CD4-positive, alpha-beta T cell treated with Interleukin-10 for 1 hour (primary cell): ENCODE measurements at places on chromosomes 1 and 21.
A peak's percentile ranks its signal among the peaks of the same experiment; 100 is the strongest.

- DNase-seq: no peak
These were observed 2.6 kb upstream of the LDLRAP1 start for GRCh38 chr1:25540750-25541342.

DNA sequence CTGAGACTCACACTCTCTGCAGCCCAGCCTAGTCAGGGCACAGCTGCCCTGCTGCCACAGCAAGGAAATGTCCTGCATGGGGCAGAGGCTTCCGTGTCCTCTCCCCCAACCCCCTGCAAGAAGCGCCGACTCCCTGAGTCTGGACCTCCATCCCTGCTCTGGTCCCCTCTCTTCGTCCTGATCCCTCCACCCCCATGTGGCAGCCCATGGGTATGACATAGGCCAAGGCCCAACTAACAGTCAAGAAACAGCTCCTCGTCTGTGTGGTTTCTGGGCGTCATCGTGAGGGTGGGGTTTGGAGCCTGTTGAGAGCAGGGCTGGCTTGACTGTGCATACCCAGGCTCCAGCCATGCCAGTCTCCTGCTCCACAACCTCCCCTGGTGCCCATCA, 19.5 kb downstream of the FAAH start:
- DNase-seq: peak; percentile 52

GRCh38 chr21:27108701-27109100, 141.8 kb upstream of the ADAMTS5 start:
- no peak for DNase-seq

DNA sequence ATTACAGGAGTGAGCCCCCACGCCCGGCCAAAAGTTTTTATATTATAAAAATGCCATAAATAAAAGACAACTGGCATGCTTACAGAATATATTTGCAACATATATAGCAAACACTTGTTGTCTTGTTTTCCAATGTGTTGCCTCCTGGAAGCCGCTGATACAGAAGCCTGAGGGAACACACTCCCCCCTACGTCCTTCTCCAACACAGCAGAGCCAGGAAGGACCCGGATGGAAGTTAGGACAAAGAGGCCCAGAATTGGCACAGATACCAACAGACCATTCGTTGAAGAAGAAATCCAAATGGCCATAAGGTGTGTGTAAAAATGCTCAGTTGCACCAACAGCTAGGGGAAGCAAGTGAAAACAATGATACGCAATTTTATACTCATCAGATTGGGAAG, 1.3 kb upstream of the PLA2G5 start:
- no peak for DNase-seq

- DNase-seq: no peak
These were observed 161.8 kb upstream of the B3GALT2 start for GRCh38 chr1:193348091-193348768.

- DNase-seq: no peak
These were observed 21.3 kb upstream of the LRRC3 start for GRCh38 chr21:44433791-44434567.

GRCh38 chr1:179175011-179175841, 54.3 kb downstream of the ABL2 start:
- no peak for DNase-seq

DNA sequence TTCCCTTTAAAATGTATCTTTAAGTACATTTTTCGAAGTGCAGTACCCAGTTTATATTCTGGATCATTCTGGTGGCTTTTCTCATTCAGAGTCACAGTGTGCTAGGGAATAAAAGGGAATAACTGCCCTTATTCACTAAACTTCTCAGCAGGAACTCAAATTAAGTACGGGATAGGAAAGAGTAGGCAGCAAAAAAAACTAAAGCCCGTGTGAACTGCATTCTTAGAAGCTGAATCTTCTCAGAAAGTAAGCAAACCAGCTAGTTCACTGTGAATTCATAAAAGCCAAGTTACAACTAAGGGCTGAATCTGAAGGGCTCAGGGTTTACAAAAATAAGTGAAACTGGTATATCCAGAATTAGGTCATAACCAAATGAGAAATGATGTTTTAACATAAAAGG, 22.0 kb downstream of the PRPF38A start:
- DNase-seq: no peak

GRCh38 chr1:246343251-246343650, 163.8 kb downstream of the SMYD3 start:
- DNase-seq: no peak

GRCh38 chr1:93738075-93738622, 56.5 kb upstream of the BCAR3 start:
- DNase-seq: no peak

- no peak for DNase-seq
These were observed 10.1 kb upstream of the SLC25A33 start for GRCh38 chr1:9529190-9529589.

- no peak for DNase-seq
These were observed 202.1 kb downstream of the NCAM2 start for GRCh38 chr21:21200103-21200938.

DNA sequence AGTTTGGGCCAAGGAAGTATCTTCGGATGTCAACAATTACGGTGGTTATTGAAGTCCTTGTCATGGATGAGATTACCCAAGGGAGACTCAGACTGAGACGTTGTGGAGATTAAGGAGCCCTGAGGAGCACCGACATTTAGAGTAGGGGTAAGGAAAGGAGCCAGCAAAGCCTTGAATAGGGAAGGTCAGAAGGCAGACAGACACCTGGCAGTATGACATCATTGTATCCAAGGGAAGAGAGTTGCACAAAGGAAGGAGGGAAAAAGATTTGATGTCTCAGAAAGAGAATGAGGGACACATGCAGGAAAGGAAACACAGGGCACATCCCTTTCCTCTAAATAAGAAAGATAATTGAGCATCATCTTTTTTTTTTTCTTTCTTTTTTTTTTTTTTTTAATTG, 11.7 kb downstream of the LAMC2 start:
- no peak for DNase-seq

- peak; percentile 88 for DNase-seq
These were observed 17.9 kb downstream of the MTX1 start for GRCh38 chr1:155226188-155226909.

- no peak for DNase-seq
These were observed 142.3 kb upstream of the EDN2 start for GRCh38 chr1:41626616-41627375.

GRCh38 chr1:40951943-40952743, 27.4 kb upstream of the CTPS1 start:
- peak; percentile 57 for DNase-seq

GRCh38 chr1:63223426-63223825, 98.9 kb upstream of the FOXD3 start:
- DNase-seq: no peak

- DNase-seq: no peak
These were observed 130.6 kb upstream of the BRINP3 start for GRCh38 chr1:190608282-190608681.

GRCh38 chr1:203380420-203381150, 29.7 kb upstream of the FMOD start:
- DNase-seq: no peak

DNA sequence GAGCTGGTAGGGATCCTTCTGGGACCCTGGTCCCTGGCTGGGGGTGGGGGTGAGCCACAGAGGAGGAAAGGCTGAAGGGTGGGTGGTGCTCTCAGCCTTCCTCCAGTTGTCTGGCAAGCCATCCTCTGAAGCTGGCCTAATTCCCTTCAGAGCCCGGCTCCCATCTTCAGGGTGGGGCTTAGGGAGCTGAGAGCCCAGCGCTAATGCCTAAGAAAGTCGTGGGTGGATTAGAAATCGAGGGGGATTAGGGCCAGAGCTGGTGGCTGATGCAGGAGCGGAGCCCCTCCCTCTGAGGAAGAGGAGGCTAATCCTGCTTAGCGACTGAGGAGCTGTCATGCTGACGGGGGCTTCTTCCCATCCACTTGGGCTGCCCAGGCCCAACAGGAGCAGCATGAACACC, 30.8 kb upstream of the DMBX1 start:
- DNase-seq: no peak

GRCh38 chr21:45104560-45104959, 30.2 kb downstream of the ADARB1 start:
- DNase-seq: peak; percentile 30

- no peak for DNase-seq
These were observed 2.1 kb upstream of the CAPN8 start for GRCh38 chr1:223667484-223668182.

DNA sequence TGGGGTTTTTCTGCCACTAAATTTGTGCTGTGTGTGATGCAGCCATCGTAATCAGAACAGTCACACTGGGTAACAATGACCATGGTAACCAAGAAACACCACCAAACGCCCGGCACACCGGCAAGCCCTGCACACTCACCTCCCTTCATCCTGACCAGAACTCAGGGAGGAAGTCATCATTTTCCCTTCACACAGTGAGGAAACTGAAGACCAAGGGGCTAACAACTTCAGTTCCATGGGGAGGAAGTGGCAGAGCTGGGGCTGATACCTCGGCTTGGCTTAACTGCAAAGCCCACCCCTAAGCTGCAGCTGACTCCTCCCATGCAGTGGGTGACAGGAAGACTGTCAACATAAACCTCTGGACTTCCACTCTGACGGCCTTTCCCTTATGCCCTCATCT, 69.3 kb upstream of the BCAR3 start:
- peak; percentile 3 for DNase-seq

GRCh38 chr1:15089258-15089992, 64.1 kb upstream of the TMEM51 start:
- DNase-seq: no peak

DNA sequence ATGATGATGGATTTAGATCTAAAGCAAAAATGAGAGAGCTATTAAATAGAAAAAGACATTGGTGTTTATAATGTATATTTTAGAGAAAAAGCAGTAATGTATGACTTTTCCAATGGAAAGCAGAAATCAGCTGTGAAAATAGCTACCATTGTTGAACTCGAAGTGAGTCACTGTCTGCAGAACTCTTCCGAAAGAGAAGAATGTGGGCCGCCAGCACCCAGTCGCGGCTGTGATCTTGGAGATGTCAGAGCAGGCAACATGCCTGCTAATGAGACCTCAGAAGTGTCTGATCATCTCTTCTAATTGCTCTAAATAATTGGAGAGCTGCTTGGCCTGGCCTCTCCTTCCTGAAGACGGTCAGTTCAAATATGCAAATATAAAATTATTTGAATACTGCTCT, 333.6 kb upstream of the RUNX1 start:
- no peak for DNase-seq

DNA sequence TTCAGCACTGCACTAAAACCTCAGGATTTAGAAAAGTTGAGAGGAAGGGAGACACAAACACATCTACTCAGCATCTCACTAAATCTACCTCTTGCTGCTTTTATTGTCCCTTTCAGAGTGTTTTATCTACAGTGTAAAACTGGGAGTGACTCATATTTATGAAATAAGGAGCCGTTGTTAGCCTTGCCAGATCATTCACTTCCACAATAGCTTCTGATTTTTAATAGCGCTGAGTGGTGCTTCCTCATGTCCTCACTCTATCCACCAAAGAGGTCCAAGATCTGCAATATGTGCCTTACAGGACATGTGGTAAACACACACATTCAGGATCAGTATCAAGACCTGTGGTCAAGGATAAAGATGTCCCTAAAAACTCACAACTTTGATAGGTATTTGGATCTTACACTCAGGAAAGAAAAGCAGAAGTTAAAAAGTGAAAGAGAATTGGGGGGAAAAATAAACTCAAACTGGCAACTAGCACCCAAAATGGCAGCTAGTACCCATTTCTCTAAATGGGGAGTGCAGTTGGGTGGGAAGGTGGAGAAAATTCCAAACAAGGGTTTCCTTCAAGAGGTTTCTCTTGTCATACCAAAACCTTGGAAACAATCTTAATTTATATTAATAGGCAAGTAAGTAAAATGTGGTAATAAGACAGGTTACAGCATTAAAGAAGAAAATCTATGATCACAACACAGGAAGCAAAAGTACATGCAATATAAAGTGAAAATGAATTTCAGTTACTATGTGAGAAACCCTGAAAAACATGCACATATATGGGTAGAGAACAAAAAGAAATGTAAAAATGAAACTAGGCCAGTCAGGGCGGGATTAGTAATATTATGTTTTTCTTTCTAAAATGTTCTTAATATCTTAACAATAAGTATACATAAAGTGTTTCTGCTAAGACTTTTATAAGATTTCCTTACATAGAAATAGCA, 15.9 kb downstream of the DUSP10 start:
- DNase-seq: no peak

- no peak for DNase-seq
These were observed 88.9 kb downstream of the XPR1 start for GRCh38 chr1:180720753-180721152.

GRCh38 chr1:112093372-112093694, 103.9 kb upstream of the KCND3 start:
- no peak for DNase-seq

GRCh38 chr1:184745929-184746638, 8.6 kb downstream of the EDEM3 start:
- peak; percentile 46 for DNase-seq

DNA sequence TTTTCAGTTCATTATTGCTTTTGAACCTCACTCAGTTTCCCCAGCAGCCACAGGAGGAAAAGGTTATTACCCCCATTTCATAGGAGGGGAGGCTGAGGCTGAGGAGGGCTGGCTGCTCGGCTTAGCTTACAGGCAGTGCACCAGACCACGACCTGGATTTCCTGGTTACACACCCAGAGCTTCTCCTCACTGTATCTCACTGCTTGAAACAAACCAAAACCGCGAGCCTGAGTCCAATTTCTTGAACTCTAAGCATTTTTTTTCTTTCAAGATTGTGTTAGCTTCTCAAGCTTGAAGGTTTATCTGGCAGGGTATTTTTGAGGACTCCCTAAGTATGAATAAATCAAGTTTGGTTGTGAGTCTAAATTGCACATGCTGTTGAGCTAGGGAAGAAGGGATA, 188.9 kb upstream of the EDN2 start:
- peak; percentile 76 for DNase-seq

GRCh38 chr1:4553761-4554160, 100.6 kb upstream of the AJAP1 start:
- no peak for DNase-seq

DNA sequence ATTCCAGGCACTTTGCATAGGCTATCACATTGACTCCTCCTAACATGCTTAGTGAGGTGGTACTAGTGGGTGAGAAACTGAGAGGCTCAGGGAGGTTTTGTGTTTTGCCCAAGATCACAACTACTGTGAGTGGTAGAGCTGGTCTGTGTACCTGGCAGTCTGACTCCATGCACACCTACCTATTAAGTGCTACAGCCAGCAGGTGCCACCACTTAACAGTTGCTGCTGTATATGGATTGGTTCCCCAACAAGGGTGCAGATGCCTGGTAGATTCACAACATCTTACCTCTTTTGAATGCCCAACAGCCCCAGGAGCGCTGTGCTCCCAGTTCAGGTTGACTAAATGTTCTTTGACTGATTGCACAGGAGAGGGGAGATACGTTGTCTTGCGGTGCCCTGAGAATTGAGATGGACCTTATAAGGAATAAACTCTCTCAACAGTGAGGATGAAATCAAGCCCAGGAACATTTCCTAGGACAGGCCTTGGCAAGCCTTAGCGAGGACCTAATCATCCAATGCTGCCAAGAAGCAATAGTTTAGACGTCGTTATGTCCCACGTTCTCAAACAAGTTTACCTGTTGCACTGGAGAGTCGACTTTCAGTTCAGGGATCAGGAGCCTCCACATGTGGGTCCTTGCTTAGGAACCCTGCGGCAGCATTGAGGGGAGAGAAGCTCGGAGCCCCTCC, 78.9 kb upstream of the F3 start:
- no peak for DNase-seq
